Right cardiac atrium (tissue), 5 donors: ENCODE measurements at places on chromosomes 2 and 18. TPM values are rescaled to one million over a fixed set of nuclear protein-coding genes. Genes with fewer than 3 reads are reported as not detected.

KCNF1 gene
- polyA plus RNA-seq, result 0.52 TPM

SH3BP4 gene
- polyA plus RNA-seq, result 12.3 TPM

CYTIP gene
- 1.3 TPM for polyA plus RNA-seq

AFG3L2 gene
- polyA plus RNA-seq, result 53.3 TPM

CHRND gene
- polyA plus RNA-seq, result 0.09 TPM

GBX2 gene
- not detected for polyA plus RNA-seq

NPAS2 gene
- polyA plus RNA-seq, result 36.8 TPM

ARHGAP28 gene
- polyA plus RNA-seq, result 0.93 TPM

GRCh38 chr18:37314534-37314933 is 251.1 kb downstream of the CELF4 start:
- DNase-seq, result no peak

- no peak for DNase-seq
These were observed 329.9 kb downstream of the TRIB2 start for GRCh38 chr2:13046557-13047165.

DNA sequence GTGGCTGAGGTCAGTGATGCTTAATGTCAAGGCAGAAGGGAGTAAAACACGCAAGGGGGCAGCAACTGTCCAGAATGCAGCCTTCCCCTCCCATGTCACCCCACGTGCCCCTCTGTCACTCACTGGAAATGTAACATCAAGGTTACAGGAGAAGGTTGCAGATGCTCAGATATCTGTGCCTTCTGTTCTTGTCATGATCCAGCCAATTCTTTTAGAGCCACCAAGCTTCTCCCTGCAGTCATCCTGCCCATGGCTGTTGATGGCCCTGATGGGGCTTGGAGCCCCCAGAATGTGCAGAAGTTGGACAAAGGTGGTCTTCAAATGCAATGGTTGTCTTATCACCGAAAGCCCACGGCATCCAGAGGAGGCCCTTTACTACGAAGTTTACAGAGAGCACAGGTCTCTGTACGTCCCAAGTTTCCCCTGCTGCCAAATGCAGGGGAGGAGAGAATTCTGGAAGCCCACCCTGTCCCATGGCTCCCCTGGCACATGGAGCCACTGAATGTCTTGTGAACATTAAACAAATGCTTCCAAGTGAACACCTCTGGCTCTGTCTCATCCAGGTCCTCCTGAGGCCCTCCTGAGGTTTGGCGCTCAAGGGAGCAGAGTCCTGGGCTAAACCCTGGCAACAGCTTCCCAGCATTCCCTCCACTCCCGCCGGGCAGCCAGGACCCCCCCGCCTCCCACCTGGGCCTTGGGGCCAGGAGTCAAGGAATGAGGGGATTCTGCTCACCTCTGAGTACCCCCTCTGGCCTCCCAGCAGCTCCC is 4.5 kb upstream of the GPR55 start:
- no peak for DNase-seq

DNA sequence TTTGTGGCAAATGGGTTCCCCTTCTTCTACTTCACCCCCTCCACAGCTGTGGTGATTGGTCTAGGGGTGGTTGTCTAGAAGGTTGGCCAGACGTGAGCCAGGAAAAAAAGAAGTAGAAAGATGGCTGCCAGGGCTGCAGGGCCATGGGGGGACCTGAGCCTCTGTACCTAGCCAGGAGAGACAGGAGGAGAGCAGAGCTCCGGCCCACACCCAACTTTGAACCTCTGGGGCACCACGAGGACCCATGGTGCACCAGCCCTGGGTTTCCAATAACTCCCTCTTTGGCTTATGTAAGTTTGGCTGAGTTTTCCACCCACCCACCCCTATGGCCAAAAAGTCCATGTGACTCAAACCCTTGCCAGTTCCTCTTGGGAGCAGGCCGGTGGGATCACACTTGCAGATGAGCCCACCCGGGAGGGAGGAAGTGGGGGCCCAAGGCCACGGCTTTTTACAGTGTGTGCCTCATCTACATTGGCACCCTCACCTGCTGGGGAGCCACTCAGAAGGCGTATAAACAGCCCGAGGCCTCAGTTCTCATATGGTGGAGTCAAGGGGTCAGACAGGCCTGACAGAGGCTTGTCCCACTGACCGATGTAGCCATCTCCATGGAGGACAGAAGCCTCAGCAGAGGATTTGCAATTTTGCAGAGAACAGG is 293.1 kb upstream of the HDAC4 start:
- DNase-seq, result no peak

DNA sequence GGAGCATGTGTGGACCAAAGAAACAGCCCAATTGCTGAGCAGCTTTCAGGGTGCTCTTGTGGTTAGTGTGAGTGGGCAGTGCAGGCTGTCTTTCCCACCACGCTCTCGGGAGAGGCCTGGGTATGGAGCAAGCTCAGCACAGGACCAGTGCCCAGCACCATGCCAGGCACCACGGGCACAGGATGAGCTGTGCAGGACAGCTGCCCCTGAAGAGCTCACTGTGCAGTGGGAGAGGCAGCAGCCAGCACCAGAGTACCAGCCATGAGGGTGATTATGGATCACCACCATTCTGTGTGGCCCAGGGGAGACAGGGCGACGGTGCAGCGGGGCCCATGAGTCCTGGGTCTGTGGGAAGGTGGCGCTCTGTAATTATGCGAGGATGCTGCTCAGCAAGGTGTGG is 29.7 kb upstream of the FAHD2A start:
- DNase-seq, result no peak

DNA sequence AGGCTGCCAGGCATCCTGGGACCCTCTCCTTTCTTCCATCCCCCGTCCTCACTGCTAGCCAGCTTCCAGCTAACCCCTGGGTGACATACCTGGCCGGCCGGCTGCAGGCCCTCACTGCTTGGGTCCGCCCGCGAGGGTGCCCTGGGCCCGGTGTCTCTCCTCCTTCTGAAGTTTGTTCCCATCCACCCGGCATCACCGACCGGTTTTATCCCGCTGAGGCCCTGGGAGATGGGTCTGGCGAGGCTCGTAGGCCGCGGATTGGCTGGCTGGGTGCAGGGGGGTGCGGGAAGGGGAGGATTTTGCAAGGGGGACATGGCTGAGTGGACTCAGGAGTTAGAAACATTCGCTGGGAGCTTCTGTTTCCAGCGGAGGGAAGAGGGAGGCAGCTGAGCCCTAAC is at the start of gene PAX8:
Gene PAX8, minus strand, starts transcription at position 180 of the 398 bp plus-strand sequence. CDS start 527 bp downstream, outside the sequence.
- no peak for DNase-seq

GRCh38 chr2:124333784-124334183 is 308.7 kb downstream of the CNTNAP5 start:
- no peak for DNase-seq

DNA sequence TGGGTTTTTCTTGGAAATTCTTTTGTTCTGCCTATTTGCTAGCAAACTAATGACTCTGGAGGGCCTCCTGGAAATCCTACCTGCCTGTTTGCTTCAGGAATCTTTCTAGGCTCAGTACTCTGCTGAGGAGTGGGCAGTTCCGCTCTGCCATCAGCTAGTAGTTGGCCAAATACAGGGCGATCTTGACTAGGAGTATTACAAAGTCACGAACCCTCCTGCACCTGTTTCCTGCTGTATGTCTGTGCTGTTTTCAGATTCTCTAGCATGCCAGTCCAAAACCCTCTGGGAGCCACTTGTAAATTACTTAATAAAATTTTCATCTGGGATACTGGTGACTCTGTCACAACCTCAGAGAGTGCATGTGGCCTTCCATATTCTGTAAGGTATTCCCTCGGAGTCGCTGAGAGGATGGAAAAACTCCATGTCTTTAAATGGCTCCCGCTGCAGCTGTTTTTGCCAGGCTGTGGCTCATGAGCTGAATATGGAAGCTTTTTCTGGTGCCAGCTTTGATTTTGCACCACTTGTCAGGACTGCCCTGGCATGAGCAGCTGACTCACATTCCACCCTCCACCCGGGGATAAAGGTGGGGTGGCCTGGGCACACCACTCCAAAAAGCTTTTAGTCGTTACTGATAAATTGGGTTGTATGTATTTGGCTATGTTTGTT is 123.0 kb downstream of the RTN4 start:
- no peak for DNase-seq

GRCh38 chr2:240650254-240650965 is 25.1 kb downstream of the GPR35 start:
- DNase-seq, result no peak

DNA sequence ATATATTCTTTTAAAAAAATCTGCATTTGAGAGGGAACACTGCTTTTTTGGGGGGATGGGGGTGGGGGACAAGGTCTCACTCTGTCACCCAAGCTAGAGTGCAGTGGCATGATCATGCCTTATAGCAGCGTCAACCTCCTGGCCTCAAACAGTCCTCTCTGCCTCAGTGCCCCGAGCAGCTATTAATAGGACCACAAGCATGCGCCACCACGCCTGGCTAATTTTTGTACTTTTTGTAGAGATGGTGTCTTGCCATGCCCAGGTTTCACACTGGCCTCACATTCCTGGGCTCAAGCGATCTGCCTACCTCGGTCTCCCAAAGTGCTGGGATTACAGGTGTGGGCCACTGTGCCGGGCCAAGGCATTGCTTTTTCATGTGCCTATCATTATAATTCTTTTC is 154.2 kb downstream of the ATAD2B start:
- DNase-seq, result no peak

- DNase-seq, result no peak
These were observed 142.3 kb downstream of the ABCA12 start for GRCh38 chr2:214995926-214996670.

- no peak for DNase-seq
These were observed 463.9 kb upstream of the HS6ST1 start for GRCh38 chr2:128782411-128783192.

DNA sequence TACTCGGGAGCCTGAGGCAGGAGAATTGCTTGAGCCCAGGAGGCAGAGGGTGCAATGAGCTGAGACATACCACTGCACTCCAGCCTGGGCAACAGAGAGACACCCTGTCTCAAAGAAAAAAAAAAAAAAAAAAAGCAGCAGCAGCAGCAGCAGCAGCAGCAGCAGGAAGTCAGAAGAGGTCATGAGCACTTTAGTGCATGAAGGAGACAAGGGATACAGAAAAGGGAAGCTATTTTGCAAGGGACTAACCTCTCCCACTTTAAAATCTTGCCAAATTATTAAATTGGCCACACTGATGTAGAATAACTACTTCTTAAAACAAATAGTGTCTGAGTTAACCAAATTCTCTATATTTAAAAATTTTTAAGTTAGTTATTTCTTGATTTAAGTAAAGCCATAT is 113.4 kb upstream of the PDE1A start:
- DNase-seq, result no peak

DNA sequence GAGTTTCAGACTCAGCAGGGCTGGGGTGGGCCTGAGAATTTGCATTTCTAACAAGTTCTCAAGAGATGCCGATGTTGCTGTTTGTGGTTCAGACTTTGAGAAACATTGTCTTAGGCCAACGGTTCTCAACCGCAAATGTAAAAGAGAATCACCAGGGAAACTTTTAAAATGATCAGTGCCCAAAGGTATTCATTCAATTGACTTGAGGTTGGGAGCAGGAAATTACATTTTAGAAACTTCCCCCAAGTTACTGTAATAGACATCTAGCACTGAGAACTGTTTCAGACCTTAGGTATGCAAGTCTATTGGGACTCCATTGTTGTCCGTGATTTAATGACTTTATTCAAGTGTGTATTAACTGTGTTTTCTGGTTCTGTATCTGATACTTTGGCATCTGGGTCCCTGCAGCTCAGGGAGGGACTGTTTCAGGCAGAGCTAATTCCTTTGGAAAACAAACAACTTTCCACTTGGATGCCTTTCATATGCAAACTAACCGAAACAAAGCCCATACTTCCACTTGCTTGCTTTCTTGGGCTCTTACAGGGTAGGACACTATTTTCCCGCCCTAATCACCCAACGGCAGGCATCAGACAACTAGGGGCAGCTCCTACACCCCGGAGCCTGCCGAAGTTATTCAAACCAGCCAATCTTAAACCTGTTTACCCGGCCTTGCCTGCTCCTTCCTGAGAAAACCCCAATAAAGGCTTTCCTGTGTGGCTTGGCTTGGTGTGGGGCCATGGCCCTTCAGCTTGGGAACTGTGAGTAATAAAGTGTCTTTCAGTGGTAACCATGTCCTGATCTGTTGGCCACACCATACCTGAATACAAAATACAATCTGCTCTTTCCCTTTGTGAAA is 97.6 kb downstream of the POLE4 start:
- no peak for DNase-seq

DNA sequence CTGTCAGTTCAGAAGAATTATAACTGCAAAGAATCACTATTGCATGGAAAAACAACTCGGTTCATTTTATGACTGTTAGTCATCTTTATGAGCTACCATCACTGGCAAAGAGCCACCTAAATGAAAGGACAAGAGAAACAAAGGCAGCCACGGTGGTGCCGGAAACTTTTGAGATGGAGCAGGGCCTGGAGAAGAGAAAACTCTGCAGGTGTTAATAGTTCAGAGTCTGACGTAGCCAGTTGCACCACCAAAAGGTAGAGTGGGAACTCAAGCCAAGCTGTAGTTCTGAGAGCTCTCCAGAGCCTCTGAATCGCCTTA is 110.9 kb downstream of the FTCDNL1 start:
- no peak for DNase-seq
